ENCODE measurements at places on chromosomes 13 and 19.

DNA sequence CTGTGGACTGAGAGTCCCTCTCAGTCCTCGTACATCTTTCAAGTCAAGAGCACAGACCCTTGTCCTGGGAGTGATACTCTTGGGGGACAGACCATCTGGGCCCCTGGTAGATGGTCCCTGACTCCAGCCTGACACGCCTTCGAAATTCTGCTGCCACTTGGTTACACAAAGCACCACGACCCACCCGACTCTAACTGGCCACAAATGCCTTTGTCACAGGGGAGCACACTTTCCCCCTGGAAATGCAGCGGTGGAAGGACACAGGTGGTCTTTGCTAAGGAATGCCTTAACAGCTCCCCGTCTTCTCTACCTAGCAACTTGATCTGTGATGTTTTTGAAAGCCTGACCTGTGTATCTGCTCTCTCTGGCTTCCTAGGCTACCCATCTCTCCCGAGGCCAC, 13.8 kb upstream of the DHRS12 start:
- DNase-seq: no peak

GRCh38 chr19:52535771-52536447, 8.4 kb downstream of the ZNF808 start:
- peak; percentile 79 for DNase-seq

GRCh38 chr13:105665284-105665683, 870.2 kb downstream of the EFNB2 start:
- DNase-seq: no peak

DNA sequence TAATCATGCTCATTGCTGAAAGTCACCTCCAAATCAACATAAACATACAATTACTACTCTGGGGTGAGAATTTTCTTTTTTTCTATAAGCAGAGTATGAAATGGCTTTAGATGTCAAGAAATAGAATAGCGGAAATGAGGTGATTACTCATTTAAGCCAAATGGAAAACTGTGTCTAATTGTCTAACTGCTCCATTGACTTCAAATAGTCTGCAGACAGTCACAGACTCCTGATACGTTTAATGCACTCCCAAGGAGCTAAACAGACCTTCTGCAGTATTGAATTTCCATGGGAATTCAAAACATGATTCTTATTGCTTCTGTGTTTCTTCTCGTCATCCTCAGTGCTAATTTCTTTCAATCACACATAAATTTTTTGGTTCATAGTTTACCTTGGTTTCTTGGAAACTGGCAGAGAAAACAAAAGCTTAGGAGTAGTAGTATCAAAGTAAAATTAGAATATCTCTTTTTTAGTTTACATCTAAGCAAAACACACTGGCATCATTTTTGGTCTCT, 865.2 kb upstream of the SLC10A2 start:
- no peak for DNase-seq

DNA sequence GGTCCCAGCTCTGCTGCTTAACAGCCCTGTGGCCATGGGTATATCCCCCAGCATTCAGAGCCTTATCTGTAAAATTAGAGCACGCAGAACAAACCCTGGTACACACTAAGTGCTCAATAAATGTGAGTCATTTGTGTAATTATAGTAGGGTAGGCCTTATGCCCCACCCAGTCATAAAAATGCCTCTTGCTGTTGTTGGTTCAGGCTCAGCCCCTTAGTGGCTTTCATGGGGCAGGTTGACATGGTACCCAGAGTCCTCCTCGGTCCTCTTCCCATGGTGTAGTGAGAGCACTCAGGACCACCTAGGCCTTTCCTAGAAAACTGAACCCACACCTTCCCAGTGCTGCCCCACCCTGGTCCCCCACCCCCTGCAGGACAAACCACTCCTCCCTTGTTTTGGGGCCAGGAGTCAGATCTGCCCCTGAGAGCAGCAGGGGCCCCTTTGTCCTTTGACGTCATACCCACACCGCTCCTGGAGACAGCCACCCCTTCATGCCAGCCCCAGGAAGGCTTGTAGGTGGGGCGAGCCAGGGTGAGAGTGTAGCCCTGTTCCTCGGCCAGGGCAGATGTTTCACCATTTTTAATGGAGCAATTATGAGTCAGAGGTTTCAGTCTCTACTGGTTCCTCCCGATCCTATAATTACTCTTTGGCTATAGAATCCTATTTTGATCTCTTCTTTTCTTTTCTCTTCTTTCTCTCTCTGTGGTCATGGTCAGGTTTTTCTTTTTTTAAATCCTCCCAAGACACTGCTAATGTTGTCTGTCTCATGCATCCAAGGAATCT, 36.8 kb downstream of the ACTN4 start:
- DNase-seq: no peak

- DNase-seq: no peak
Measured at GRCh38 chr13:42396501-42396900, 124.5 kb downstream of the AKAP11 start.

DNA sequence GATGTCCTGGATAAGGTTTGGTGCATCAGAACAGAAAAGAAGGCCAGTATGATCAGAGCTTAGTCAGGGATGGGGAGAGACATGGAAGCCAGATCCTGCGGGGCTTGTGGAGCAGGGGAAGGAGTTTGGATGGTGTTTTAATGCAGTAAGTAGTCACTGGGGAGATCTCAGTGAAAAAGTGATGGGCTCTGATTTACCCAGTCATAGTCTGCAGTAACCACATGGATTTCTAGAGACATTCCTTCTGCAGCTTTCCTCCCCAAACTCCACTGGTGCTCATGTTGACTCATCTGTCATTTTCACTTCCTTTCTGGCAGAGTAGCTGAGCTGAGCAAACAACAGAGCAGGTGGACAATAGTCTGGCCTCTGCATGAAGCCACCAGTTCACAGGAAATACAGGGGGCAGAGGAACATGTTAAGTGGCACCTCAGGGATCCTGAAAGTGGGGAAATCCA, 144.1 kb downstream of the DPF1 start:
- no peak for DNase-seq

GRCh38 chr13:77353995-77354394, 27.1 kb upstream of the MYCBP2 start:
- no peak for DNase-seq

GRCh38 chr13:51874651-51875050, 12.9 kb downstream of the CCDC70 start:
- DNase-seq: no peak

DNA sequence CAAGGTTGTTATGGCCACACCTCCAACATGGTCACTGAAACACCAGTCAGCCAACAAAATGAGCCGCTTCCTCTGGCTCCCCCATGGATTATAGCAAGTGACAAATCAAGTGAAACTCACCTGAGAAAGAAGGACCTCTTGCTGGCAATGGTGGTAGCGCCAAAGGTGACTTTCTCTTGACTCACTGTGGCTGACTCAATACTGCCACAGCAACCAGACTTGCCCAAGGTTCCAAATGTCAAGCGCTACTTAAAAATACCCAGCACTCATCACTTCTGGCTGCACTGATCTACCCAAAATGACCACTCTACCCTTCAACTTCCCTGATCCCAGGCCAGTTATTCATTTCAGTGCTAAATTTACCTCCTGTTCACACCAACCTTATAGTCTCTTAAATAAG, 495.5 kb downstream of the FOXO1 start:
- peak; percentile 61 for DNase-seq

DNA sequence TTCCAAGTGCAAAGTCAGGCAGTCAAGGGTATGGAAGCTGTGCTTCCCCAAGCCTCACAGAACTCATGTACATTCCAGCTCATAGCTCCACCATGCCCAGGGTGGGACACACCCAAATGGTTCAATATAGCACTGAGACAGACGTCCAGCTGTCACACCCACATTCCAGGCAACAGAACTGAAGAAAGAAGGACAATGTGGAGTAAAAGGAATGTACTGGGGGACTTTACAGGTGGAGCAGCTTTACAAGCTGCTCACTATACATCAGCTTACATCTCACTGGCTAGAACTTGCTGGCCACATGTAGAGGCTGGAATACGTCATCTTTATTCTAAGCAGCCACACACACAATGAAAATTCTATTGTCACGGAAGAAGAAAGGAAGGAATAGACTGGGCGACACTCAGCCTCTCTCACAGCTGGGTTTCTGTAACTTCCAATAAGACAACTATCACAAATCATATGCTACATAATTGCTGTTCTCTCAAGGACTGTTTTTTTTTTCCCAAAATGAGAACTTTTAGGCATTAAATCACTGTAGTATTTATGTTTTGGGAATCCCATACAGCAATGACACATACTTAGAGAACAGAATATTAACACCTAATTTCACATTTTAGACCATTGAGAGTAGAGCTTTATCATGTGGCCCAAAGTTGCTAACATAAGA, 86.1 kb downstream of the KLF12 start:
- no peak for DNase-seq

DNA sequence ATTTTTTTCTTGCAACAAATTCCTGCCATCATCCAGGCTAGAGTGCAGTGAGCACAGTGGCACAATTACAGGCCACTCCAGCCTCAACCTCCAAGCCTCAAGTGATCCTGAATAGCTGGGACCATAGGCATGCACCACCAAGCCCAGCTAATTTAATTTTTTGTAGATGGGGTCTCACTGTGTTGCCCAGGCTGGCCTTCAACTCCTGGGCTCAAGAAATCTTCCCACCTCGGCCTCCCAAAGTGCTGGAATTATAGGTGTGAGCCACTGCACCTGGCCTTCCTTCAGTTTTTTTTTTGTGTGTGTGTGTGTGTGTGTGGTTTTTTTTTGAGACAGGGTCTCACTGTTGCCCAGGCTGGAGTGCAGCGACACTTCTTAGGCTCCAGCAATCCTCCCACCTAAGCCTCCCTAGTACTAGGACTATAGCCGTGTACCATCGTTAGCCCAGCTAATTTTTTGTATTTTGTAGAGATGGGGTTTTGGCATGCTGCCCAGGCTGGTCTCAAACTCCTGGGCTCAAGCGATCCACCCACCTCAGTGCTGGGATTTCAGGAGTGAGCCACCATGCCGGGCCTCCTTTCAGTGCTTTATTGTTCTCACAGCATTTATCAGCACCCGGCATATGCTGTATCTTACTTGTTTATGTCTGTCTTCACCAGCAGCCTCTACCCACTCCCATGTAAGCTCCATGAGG, 5.9 kb upstream of the SRRM5 start:
- no peak for DNase-seq

DNA sequence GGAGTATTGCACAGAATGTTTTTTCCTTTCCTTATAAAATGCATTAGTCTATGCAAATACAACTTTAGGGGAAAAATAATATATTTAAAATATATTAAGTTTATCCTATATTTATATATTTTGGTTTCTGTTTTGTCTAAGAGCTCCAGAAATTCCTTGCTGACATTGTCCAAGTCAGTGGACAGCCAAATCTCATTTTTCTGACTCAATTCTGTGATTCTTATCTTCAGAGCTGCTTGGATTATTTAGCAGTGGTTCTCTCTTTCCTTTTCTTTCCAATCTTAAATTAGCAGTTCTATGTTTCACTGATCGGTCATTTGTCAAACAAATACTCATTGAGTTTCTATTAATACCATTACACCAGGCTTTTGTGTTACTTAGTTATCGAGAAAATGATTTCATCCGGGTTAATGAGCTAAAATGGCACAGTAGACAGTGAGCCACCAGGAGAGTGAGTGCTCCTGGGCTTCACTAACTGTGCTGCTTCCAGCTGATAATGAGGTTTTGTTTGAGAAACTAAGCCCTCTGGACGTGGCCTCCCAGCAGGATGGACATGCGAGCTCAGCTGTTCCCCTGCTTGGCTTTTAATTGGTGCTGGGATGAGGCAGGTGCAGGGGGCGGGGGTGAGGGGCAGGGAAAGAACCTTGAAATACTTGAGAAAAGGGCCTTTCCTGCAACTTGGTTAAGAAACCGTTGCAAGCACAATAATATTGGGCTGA, 44.0 kb downstream of the ATP11A start:
- no peak for DNase-seq

GRCh38 chr13:76879203-76879882, 6.9 kb downstream of the KCTD12 start:
- DNase-seq: peak; percentile 23

GRCh38 chr13:63938851-63939250, 2523.2 kb upstream of the PCDH20 start:
- no peak for DNase-seq

- DNase-seq: no peak
Measured at GRCh38 chr13:50685491-50685890, 158.0 kb downstream of the DLEU7 start.

GRCh38 chr19:44776402-44777096, 1.1 kb upstream of the CBLC start:
- DNase-seq: no peak

- peak; percentile 27 for DNase-seq
Measured at GRCh38 chr19:45569619-45570421, 14.8 kb downstream of the OPA3 start.

DNA sequence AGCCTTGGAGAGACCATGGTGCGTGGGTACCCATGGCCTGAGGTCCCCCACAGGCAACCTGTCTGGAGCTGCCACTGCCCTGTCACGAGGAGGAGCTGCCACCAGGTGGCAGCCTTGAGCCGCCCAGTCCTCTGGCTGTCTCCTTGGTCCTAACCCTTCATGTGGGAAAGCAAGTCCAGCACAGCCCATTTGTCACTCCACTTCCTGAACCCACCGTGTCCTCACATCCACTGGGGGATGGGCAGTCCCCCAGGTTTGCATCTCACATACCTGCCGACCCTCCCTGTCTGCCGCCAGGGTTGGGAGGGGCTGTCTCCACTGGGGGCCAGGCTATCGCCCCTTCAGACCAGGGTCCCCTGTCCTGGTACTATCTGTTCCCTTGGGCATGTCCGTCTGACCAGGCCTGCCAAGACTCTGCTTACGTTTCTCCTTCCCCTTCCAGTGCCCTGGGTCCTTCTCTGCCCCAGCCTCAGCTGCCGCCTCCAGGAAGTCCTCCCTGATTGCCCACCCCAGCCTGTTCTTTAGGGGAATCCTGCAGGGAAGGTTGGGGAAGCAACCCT, 4.5 kb downstream of the FAM174C start:
- peak; percentile 63 for DNase-seq

- DNase-seq: no peak
Measured at GRCh38 chr19:29815231-29815630, 3.4 kb downstream of the CCNE1 start.

DNA sequence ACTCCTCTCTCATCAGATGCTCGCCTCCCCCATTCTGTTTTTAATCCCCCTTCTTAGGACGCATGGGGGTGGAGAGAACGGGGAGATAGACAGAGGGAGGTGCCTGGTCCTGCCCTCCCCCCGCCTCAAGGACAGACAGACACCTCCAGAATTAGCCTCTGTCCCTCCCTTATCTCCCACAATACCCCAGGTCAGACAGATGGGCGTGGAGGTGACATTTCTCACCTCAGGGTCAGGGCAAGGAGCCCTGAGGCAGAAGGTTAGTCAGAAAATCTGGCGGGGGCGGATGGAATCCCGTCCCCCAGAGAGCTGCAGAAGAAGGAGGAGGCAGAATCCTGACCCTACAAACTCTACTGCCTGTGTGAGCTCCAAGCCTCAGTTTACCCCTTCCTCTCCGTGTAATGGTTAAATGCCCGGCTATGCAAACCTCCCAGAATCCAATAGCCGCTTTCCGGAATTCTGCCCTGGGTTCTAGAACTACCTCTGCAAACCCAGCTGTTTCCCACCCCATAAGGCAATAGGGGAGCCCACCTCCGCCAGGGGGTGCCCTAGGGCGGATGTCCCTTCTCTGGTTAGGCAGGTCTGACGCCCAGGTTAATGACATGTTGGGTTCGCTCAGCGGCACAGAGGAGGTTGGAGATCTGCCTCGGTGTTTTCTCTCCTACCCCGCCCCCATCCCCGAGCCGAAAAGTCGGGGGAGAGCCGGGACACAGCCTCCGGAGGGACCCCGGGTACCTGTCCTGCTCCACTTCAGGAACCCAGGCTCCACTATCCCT, 900 bp downstream of the PPP1R13L start:
- DNase-seq: peak; percentile 37

- peak; percentile 16 for DNase-seq
Measured at GRCh38 chr19:17687857-17688784, at the start of gene UNC13A. TSS of gene UNC13A (minus strand) at chr19:17688354. CDS start at chr19:17688199, 155 bp downstream.

GRCh38 chr13:47650209-47650608, 350.9 kb downstream of the SUCLA2 start:
- no peak for DNase-seq

Measured in stimulated activated CD8-positive, alpha-beta memory T cell treated with anti-CD3 and anti-CD28 coated beads, Interleukin-7, amount 100 ng/mL, for 48 hours (primary cell).